ENCODE measurements at places on chromosomes 6 and 20. TPM values are rescaled to one million over a fixed set of nuclear protein-coding genes. Genes with fewer than 3 reads are reported as not detected.

The RGS19 gene
- 7.0 TPM for total RNA-seq

The MACROD2 gene
- total RNA-seq = 10.0 TPM

The ANGPT4 gene
- total RNA-seq = 0.35 TPM

The ADGRF4 gene
- 1.3 TPM for total RNA-seq

The ADAT2 gene
- 16.5 TPM for total RNA-seq

DNA sequence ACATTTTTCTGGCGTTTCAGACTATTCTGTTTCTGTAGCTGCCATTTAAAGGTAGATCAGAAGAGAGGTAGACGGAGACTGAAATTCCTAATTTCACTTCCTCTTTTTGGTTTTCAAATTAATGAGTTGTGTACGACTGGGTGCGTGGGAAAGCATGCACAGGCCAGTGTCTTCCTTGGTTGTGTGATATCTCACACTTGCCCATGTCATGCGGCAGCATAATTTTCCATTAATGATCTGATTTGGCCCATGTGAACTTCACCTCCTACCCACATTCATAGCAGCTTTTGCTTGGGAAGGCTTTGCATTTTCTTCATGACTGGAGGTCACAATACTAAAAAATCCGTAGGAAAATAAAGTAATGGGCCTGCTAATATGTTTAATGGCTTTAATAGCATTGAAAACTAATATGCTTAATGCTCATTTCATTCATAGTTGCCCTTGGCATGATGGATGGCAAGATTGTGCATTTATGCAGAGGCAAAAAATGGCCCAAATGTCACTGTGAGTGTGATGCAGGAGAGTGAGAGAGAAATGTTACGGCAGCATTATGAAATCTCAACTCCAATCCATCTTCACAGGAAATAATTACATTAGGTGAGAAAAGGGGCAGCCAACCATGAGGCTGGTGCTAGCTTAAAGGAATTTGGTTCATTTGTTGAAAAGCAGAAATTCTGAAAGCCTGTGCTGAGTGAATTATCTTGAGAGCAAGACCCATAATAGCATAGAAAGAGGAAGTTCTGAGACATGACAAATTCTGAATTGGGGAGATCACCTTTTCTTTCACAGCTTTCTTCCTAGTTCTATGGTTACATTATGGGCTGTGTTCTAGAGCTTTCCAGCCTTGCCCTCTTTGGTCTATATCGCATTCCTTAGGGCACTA is 69.0 kb upstream of the UST start:
- no peak for DNase-seq
- no peak overlapping the region for H3K27ac ChIP-seq
- H3K4me3 ChIP-seq = no peak overlapping the region
- no peaks in the 10 kb centered on the region for H3K4me1 ChIP-seq

DNA sequence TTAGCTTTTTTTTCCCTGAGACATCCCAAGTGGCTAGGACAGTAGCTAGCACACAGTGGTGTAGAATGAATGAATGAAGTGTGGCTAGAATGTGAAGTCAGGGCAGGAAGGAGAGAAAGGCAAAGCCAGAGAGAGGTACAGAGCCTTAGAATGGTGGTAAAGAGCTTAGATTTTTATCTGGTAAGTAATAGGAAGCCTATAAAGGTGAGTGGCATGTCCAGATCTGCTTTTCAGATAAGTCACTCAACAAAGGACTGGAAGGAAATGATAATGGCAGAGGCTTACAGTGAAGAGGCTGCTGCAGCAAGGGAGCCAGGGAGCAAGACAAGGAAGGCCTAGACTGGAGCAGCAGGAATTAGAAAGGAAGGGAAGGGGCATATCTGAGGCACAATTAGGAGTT is 96.0 kb upstream of the PRDM1 start:
- no peak for DNase-seq
- H3K27me3 ChIP-seq = peaks cover 98% of the 10 kb centered on the region
- no peak overlapping the region for H3K27ac ChIP-seq
- H3K36me3 ChIP-seq = no peaks in the 10 kb centered on the region
- no peak overlapping the region for H3K4me3 ChIP-seq
- peaks cover 39% of the 10 kb centered on the region for H3K4me1 ChIP-seq

DNA sequence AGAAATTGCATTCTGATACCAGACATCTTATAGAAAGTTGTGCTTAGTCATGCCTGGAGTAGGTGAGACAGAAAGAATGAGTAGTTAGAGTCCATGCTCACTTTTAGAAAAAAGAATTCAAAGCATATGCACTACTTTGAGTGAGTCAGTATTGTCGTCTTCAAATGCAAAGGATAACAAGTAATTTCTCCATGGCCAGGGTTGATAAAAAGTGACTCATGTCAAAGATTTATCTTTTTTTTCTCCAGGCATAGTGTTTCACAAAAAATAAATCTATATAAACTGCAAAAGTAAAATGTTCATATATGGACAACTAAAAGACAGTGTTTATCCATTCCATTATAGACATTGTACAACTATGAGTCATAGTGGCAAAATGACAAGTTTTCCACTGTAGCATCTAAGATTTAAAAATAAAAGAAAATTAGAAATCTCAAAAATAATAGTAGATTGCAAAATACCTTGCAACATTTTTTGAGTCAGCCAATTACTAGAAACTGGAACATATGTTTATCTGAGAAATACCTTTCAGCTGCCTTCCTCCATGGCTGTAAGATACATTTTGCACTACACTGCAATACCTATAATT is 329.6 kb downstream of the GRIK2 start:
- DNase-seq = no peak
- H3K4me3 ChIP-seq = no peak overlapping the region
- no peak overlapping the region for H3K27ac ChIP-seq
- H3K36me3 ChIP-seq = no peaks in the 10 kb centered on the region

DNA sequence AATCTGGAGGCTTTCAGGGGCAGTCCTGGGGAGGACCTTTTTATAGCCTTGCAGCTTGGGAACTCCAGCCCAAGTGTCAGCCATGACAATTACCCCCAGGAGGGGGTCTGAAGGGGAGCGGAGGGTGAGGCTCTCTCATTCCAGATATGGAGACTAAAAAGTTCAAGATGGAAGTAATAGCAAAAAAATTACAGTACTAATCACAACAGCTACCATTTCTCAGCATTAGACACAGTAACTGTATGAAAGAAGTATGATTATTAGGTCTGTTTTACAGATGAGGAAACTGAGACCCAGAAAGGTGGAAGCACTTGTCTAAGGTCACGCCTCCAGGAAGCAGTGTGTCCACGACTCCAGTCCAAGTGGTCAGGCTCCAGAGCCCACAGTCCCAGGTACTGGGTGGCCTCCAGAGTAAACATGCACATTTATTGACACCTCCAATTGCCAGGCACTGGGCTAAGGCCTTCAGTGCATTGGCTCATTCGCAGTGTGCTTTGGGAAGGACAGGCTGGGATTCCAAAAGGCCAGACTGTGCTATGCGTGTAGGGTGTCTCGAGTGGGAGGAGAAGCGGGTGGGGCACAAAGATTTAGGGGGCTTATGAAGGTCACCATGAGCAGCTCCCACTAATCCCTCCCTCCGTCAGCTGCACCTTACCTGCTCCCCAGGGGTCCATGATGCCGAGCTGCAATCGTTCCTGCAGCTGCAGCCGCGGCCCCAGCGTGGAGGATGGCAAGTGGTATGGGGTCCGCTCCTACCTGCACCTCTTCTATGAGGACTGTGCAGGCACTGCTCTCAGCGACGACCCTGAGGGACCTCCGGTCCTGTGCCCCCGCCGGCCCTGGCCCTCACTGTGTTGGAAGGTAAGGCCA is 2.3 kb downstream of the NRSN2 start:
- H3K27me3 ChIP-seq = no peaks in the 10 kb centered on the region
- peak overlapping the region; percentile 97 for H3K27ac ChIP-seq
- H3K4me3 ChIP-seq = no peak overlapping the region
- DNase-seq = no peak
- peaks cover 7% of the 10 kb centered on the region for H3K36me3 ChIP-seq

DNA sequence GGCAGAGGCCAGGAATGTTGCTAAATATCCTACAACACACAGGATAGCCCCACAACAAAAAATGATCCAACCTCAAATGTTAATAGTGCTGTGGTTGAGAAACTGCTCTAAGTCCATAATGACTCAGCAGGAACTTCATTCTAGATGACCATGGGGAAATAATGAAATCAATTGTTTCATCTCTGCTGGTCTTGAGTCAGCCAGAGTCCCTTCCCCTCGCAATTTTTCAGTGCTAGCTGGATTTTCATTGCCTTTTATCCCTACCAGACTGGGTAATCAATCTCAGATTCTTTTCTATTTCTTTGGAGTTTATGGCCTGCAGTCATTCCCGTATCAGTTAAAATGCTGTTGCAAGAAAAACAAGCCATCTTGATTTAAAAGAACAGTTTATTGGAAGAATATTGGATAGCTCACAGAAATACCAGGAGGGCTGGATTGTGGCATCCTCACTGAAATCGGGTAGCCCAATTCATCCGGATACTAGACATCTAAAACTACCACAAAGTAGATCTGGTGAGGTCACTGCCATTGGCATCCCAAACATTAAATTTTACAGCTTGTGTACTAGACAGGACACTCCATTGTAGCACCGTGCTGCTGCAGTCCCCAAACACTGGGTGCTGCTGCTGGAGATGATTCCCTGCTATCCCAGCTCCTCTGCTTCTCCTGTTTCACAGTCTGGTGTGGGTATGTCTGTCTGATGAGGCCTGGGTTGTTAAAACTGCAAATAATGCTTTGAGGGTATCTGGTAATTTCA is 30.3 kb upstream of the POPDC3 start:
- no peaks in the 10 kb centered on the region for H3K27me3 ChIP-seq
- H3K4me3 ChIP-seq = no peak overlapping the region
- H3K36me3 ChIP-seq = no peaks in the 10 kb centered on the region
- DNase-seq = no peak
- H3K27ac ChIP-seq = peak overlapping the region; percentile 79
- peaks cover 62% of the 10 kb centered on the region for H3K4me1 ChIP-seq

- H3K4me3 ChIP-seq = peak overlapping the region; percentile 73
- H3K27me3 ChIP-seq = peaks cover 86% of the 10 kb centered on the region
- DNase-seq = no peak
These were observed 613 bp upstream of the DLL1 start for GRCh38 chr6:170291271-170292110.

- no peaks in the 10 kb centered on the region for H3K4me1 ChIP-seq
- no peak overlapping the region for H3K4me3 ChIP-seq
- no peaks in the 10 kb centered on the region for H3K36me3 ChIP-seq
- H3K27ac ChIP-seq = no peak overlapping the region
- DNase-seq = no peak
These were observed 389.5 kb downstream of the CBLN4 start for GRCh38 chr20:55615818-55616217.

- H3K27ac ChIP-seq = no peak overlapping the region
- no peak for DNase-seq
- no peak overlapping the region for H3K4me3 ChIP-seq
- no peaks in the 10 kb centered on the region for H3K36me3 ChIP-seq
These were observed 27.0 kb upstream of the ADGRF5 start for GRCh38 chr6:46948699-46949098.

DNA sequence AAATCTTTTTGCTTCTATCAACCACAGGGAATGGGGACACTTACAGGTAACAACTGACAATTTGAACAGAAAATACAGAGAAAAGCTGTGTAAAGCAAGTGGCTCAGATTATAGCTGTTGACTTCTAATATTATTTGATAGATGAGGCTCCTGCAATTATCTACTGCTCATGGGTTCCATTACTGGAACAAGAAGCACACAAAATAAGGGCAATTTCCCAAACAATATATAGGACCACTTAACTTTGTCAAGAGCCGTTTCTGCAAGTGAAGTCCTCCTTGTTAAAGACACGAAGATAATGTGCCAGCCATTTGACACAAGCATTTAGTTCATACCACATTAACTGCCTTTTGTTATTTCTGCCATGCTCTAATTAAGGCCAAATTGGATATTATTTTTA is 315.5 kb upstream of the ARID1B start:
- no peaks in the 10 kb centered on the region for H3K4me1 ChIP-seq
- H3K36me3 ChIP-seq = no peaks in the 10 kb centered on the region
- no peak for DNase-seq
- peaks cover 2% of the 10 kb centered on the region for H3K27me3 ChIP-seq

GRCh38 chr6:4412488-4412887 is 277.1 kb upstream of the ECI2 start:
- H3K36me3 ChIP-seq = peaks cover 3% of the 10 kb centered on the region
- H3K27ac ChIP-seq = no peak overlapping the region
- H3K27me3 ChIP-seq = no peaks in the 10 kb centered on the region

- H3K4me3 ChIP-seq = no peak overlapping the region
- no peaks in the 10 kb centered on the region for H3K4me1 ChIP-seq
- no peak for DNase-seq
- peaks cover 9% of the 10 kb centered on the region for H3K27me3 ChIP-seq
- no peak overlapping the region for H3K27ac ChIP-seq
These were observed 337.4 kb upstream of the PRDM1 start for GRCh38 chr6:105748737-105749161.

DNA sequence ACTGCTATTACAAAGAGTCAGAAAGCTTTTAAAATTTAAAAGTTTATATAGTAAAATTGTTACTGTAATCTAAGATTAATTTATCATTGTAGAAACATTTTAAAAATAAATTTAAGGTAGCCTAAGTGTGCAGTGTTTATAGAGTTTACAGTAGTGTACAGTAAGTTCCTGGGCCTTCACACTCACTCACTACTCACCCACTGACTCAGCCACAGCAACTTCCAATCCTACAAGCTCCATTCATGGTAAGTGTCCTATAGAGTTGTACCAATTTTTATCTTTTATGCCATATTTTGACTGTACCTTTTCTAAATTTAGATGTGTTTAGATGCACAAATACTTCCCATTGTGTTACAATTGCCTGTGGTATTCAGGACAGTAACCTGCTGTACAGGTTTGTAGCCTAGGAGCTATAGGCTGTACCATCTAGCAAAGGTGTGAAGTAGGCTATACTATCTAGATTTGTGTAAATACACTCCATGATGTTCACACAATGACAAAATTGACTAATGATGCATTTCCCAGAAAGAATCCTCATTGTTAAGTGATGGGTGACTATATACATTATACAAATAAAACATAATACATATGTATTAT is 10.2 kb upstream of the TMEM170B start:
- H3K27me3 ChIP-seq = no peaks in the 10 kb centered on the region
- no peaks in the 10 kb centered on the region for H3K4me1 ChIP-seq
- H3K36me3 ChIP-seq = no peaks in the 10 kb centered on the region
- DNase-seq = no peak

DNA sequence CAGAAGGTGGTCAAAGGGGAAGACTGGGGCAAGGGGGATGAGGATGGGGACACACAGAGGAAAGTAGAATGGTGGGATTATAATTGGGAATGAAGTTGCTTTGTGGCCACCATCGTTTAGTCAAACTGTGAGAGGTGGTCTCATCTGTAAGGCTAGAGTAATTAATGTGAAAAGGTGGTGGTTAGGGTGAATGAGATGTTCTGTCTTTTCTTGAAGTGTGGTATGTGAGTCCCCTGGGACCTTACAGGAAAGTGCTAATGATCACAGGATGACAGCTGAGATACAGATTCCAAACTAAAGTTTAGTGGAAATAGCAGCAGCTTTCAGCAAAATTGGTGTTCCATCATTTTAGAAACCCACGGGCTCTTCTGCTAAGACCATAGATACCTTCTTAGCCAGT is 10.7 kb downstream of the ZFAND3 start:
- no peak overlapping the region for H3K4me3 ChIP-seq
- DNase-seq = no peak
- H3K27ac ChIP-seq = no peak overlapping the region
- H3K36me3 ChIP-seq = peaks cover 17% of the 10 kb centered on the region
- H3K4me1 ChIP-seq = peaks cover 20% of the 10 kb centered on the region
